ENCODE measurements at places on chromosomes 4 and X.
A peak's percentile ranks its signal among the peaks of the same experiment; 100 is the strongest.

DNA sequence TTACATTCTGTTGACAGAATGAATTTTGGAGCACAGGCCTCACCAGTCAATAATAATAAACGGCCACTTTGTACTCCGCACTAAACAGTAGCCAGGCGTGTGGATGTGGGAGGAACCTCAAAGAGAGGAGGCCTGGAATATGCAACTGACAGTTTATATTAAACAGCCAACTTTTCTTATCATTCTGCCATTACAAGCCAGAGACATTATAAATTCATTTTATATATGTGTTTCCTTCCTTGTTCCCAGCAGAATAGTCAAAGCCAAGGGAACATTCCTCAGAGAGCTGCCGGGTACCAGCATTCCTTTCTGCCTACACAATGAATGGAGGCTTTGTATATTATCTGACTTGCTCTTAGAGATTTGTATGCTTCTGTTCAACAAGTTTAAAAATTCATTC lies 436.5 kb upstream of the FTHL17 start:
- DNase-seq, result peak; percentile 33

DNA sequence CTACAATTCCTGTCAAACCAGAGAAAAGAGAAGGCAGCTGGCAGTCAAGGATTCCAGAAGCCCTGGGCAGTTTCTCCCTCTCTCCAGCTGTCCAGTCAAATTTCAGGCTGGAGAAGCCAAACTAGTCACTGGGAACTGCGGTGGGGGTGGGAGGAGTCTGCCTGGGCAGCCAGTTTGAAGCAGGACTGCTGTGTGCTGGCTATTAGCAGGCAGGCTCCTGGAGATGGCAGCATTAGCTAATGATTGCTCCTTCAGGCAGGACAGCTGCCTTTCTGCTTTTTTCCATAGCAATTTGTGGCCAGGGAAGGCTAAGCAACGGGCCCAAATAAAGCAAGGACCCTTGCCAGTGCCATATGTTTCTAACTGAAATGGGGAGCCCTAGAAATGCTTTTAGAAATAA lies 44.7 kb upstream of the FGF13 start:
- peak; percentile 40 for DNase-seq

DNA sequence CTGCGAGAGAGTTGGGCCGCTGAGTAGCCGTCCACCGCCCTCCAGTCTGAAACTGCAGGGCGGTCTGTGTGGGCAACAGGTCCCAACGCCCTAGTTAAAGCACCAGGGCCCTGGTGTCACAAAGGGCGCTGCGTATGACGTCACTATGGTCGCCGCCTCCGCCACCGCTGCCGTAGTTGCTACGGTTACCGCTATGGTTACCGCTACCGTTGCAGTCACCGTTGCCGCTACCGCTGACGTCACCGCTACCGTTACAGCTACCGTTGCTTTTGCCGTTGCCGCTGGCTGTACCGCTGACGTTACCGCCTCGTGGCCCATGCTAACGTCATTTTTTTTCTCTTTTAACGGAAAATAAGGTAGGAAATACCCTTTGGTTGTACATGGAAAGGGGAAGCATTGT lies at the start of gene PPP1R2C:
TSS of gene PPP1R2C (minus strand) at position 68 of the 400 bp plus-strand sequence. CDS start 84 bp downstream, outside the sequence.
- DNase-seq, result no peak

DNA sequence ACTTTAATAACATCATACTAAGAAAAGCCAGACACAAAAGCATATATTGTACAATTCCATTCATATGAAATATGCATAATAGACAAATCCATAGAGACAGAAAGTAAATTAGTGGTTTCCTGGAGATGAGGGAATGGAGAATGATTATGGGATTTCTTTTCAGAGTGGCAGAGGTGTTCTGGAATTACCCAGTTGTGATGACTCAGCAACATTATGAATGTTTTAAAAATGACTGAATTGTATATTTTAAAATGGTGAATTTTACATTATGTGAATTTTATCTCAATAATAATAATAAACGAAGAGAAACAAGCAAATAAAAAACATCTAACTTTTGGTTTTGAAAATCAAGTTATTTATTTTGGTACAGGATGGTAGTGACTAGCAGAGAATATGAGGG lies 11.2 kb downstream of the ZXDA start:
- no peak for DNase-seq

GRCh38 chr4:101762534-101762933 lies 28.0 kb upstream of the BANK1 start:
- DNase-seq, result no peak

GRCh38 chrX:72467135-72467534 lies 105.5 kb downstream of the HDAC8 start:
- DNase-seq, result no peak

Data from right cardiac atrium (tissue), 5 donors.